ENCODE measurements at places on chromosomes 5 and 9.

GRCh38 chr9:88993327-88993726 lies 2.1 kb downstream of the S1PR3 start:
- no peak for DNase-seq

- no peak for DNase-seq
These were observed 77.7 kb downstream of the EBF1 start for GRCh38 chr5:159021901-159022556.

GRCh38 chr9:120265791-120266190 lies 314.2 kb downstream of the CDK5RAP2 start:
- peak; percentile 58 for DNase-seq

DNA sequence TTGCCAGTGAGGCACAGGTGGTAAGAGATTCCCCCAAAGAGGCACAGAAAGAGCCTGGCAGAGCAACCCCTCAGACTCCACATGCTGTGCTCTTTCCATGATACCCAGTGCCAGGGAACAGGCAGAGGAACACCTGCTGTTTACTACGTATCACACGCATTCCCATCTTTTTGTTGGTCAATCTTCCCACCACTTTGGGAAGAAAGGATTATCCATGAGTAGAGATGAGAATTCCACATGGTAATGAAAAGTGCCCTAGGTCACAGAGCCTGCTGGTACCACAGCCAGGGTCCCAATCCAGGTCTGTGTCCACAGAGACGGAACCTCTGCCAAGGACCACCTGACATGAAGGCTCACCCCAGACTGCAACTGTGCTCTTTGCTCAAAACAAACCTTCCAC lies 86.6 kb downstream of the LHFPL2 start:
- no peak for DNase-seq

DNA sequence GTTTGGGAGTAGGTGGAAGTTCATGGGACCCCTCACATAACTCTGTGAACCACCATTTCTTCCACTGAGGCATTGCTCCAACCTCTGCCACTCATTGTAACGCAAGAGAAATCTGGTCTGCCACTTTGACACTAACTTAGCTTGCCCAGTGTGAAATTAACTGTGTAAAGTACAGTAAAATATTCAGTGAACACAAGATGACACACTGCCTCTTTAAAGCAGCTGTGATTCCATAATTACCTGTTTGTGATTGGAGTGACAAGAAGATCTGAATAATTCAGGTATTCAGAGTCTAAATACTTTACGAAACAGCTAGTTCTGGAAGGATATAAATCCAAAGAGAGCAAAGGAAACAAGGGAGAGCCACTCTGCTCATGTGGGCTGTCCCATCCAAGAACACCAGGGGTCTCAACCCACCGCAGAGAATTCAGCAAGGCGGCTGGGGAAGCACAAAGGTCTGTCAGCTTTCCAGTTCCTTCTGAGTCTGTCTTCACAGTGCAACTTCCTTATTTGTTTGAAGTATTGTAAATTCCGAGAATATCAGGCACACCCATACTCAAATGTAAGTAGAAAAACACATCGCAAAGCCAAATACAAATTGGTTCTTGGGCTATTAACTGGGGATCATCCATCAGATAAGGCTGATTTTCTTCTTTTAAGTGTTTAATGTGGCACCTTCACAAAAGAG lies 86.9 kb downstream of the GNAQ start:
- peak; percentile 23 for DNase-seq

DNA sequence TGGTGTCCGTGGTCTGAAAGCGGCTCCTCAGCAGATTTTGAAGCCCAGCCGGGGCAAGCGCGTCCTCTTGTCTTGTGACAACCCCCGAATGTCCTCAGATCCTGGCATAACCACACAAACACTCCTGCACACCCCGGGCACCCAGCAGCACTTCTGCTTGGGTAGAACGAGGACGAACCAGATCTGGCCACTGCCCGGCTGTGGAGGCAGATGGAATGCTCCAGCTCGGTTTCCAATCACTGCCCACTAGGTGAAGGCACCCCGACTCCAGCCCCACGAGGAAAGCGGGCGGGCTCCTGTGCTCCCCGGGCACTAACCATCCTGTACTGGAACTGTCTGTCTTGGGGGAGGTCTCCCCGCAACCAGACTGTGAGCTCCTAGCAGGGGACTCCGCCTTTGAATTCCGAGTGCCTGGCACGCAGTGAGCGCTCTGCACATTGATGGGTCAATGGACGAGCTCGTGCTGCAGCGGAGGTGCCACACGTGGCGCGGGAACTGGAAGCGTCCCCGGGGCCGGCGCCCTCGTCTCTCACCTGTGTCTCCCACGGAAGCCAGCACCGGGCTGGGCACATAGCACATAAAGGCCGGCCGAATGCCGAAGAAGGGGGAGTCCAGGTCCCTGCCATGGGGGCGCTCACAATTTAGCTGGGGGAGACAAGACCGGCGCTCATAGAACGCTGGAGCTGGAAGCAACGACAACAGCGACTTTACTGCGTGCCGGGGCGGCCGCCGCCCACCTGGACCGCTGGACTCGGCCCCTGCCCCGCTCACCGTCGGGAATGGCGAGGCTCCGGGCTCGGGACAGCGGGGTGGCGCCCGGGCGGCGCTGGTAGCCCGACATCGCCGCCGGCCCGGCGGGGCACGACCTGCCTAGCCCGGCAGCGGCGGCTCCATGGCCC lies 608 bp downstream of the ENTR1 start:
- DNase-seq: no peak

GRCh38 chr5:59584858-59585846 lies 308.4 kb downstream of the PDE4D start:
- DNase-seq: no peak

- DNase-seq: no peak
These were observed 19.6 kb upstream of the RUSC2 start for GRCh38 chr9:35470340-35470739.

DNA sequence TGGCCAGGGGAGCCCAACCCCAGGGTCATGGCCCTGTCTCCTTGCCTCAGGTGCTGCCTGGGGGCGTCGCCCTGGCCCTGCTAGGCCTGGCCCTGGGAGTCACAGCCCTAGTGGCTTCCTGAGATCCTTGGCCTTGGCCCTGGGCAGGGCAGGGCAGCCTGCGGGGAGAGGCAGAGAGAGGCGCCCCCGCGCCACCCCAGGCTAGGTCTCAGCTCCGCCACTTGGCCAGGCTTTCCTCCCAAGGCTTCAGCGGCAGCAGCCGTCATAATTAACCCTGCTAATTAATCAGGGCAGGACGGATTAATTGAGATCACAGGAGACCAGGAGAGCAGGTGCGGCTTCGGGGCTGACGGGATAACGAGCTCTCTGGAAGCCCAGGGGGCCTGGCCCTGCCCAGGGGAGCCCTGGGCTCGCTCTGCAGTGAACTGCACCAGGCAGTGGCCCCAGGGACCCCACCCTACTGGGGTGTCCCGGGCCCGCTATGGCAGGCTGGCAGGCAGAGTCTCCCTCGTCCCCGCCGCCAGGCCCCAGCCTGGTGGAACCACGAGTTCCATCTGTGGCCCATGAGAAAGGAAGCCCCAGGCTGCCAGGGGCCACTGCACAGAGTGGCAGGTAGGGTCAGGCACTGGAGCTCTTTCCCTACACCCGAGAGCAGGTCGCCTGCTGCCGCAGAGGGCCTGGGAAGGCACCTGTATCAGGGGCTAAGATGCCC lies 269.6 kb downstream of the PBX3 start:
- no peak for DNase-seq
